ENCODE measurements at places on chromosomes 7 and 10.

- DNase-seq, result peak; percentile 95
Measured at GRCh38 chr10:71773221-71773971, at the start of gene VSIR. VSIR (minus strand) TSS chr10:71773520; CDS start chr10:71773439, 81 bp downstream.

DNA sequence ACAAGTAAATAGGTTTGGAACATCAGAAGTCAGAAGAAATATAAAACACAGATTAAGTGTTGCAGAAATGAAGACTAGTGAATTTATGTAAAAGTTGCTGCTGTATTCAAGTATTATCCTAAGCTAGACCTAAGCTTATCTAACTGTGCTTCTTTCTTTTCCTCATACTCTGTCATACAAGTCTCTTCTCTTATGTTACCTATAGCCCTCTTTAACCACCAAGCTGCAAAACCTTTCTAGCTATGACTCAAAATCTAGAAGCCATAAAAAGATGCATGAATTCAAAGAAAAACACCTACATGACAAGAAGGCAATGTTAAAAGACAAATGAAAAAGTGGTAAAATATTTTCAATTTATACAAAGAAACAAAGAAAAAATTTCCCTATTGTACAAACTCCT is 23.0 kb downstream of the DENND11 start:
- DNase-seq, result no peak

DNA sequence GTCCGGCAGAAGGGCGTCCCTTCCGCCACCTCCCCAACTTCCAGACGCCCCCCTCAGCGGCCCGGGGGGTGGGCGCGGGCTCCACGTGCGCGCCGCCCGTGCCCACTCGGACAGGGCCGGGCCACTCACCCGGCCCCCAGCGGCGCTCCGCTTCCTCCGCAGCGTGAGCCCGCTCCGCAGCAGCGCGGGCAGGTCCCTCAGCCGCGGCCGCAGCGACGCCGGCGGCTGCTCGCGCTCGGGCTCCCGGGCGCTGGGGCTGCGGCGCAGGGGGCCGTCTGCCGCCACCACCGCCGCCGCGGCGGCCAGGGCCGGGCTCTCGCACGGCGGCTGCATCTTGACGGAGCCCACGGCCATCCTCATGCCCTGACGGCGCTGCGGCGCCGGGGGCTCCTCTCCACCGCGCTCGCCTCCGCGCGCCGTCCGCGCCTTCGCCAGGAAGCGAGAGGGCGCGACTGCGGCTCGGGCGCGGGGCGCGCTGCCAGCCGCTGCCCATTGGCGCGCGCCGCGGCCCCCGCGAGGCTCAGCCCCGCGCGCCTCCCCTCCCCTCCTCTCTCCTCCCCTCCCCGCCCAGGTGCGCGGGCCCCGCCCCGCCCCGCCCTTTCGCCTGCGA is at the start of gene RAPGEF5:
TSS of gene RAPGEF5 (minus strand) at position 454 of the 610 bp plus-strand sequence. CDS start at position 360, 94 bp downstream.
- DNase-seq, result no peak

DNA sequence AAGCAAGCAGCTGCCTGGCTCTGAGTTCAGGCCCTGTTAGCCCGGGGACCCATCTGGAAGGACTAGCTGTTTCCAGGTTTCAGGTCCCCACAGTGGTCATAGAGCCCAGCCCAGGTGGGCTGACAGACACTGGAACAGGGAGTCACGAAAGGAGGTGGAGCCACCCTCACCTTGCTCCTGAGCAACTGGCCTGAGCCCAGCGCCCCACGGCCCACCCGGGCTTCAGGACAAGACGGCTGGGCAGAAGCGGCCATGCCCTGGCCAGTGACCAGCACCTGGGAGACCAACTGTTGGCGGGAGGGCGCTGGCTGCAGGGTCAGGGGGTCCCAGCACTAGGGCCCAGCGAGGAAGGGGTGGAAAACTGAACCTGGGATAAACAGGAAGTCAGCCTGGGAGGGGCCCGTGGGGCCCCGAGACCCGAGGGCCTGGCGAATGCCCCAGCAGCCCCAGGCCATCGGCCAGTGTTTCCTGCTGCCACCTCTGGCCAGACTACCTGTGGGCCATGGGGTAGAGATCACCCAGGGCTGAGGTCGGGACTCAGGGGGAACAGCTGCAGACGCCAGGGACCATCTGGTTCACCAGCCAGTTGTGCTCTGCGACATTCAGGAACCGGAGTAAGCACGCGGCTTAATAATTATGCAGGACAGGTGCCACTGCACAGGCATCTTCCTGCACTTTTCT is 282.1 kb upstream of the PPP2R2D start:
- no peak for DNase-seq

GRCh38 chr10:83078160-83078559 is 1061.1 kb upstream of the GHITM start:
- no peak for DNase-seq

Measured in stimulated activated CD8-positive, alpha-beta memory T cell treated with anti-CD3 and anti-CD28 coated beads, Interleukin-15, amount 100 ng/mL, for 24 hours (primary cell).